ENCODE measurements at places on chromosomes 2 and 18.

- no peak for DNase-seq
These were observed 1210.2 kb downstream of the DPP10 start for GRCh38 chr2:115652652-115653051.

- DNase-seq: no peak
These were observed 105.7 kb upstream of the LINC00305 start for GRCh38 chr18:64254399-64255093.

DNA sequence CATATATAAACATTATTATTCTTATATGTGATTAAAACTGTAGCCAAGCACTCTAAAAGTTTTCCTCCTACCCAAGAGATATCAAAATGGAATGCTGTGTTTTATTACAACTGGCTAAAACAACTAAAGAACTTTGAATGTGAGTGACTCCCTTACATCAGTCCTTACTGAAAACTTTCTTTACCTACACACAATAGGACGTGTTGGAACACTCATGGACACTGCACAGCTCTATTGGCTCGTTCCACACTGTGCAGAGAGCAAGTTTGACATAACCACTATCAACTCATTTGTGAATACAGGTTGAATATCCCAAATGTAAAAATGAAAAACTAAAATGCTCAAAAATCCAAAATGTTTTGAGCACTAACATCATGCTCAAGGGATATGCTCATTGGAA, 650.6 kb downstream of the SLC4A3 start:
- DNase-seq: no peak

DNA sequence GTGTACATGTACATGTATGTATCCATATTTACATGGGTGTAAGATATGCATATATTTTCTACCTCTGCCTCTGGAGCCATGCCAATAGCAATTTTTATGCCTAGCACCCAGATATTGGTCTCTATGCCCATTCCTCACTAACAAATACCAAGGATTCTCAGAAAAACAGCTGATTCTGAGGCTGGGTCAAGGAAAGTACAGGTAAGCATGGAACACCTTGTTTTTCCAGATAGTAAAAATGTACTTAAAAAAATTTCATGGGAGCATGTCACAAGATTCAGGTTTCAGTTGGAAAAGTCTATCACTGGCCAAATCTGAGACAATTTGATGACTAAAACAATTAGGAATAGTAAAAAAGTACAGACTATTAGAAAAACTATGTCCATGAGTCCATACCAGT, 114.5 kb upstream of the MAPRE2 start:
- DNase-seq: no peak

GRCh38 chr2:192585418-192585817, 390.7 kb upstream of the TMEFF2 start:
- no peak for DNase-seq

GRCh38 chr2:178912416-178913048, 105.3 kb upstream of the TTN start:
- DNase-seq: no peak

DNA sequence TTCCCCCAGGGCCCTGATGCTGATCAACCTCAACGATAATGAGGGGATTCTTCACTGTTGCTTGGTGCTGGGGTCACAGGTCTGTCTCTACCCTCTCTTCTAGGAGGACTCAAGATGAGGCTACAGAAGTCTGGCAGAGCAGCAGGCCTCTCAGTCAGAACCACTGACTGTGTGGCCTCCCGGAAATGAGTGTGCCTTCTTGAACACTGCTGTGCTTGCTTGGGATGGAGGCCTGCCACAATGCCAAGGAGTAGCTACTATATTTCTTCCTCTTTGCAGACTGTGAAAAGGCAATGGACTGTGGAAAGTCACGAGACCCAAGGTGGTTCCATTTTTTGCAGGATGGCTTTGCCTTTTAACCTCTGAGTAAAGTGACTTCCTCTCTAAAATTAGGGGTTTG, 5.8 kb upstream of the HOXD1 start:
- DNase-seq: no peak

DNA sequence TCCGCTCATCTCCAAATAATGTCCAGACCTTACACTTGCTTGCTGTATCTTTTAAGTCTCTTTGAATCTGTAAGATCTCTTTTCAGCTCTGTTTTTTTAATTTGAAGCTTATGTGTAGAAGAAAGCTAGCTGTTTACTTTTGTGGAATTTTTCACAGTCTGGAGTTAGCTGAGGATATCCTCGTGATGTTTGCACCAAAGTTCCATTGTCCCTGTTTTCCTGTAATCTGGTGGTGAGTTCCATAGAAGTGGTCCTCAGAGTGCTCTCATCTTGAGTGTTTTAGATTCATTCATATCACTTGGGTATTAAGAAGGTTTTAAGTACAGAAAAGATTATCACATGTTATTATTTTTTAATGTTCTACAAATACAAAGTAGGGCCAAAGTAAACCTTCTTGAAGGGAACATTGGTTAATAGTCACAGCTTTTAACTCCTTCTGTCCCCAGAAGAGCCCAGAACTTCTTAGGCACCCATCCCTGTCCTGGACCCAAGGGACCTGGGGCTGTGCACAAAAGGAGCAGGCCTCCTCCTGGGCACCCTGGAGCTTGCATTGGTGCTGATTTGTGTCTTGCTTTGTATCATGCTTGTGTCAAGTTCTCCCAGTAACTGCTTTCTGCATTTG, 15.0 kb downstream of the MLPH start:
- no peak for DNase-seq

DNA sequence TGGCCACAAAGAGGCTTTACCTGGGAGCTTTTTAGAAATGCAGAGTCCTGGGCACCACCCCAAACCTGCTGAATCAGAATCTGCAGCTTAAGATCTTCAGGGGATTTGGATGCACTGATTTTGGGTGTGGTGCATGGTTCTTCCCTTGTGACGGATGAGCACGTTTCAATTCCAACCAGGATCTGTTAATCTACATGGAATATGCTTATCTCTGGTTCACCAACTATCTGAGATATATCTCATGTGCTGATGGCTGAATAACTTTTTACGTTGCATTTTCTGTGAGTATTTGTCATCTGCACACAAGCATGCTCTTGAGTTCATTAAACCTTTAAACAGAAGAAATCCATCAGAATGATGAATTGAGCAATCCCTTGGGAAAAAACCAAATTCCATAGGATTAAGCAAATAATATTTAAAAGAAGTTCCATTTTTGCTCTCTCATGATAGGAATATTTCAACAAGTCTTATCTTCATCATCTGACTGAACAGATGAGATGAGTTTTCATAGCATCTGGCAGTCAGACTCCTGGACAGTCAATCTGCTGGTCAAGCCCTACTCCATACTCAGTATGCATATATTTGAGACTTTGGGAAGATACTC, 120.6 kb downstream of the PLB1 start:
- DNase-seq: no peak

- no peak for DNase-seq
These were observed 273.3 kb downstream of the NDUFA10 start for GRCh38 chr2:239751679-239752355.

GRCh38 chr2:72942293-72942692, 25.0 kb downstream of the EMX1 start:
- DNase-seq: no peak

Data from pons (tissue), 1 donor.